ENCODE measurements at places on chromosomes 13 and 19. TPM values are rescaled to one million over a fixed set of nuclear protein-coding genes. Genes with fewer than 3 reads are reported as not detected.

The CGB1 gene
- not detected for total RNA-seq

The ZNF578 gene
- total RNA-seq, result 0.30 TPM

The CEACAM6 gene
- total RNA-seq, result not detected

The VSIG10L gene
- under 0.01 TPM for total RNA-seq

The MISP3 gene
- total RNA-seq, result 0.61 TPM

The ZNF208 gene
- not detected for total RNA-seq

The MBNL2 gene
- 55.6 TPM for total RNA-seq

The ACP5 gene
- total RNA-seq, result not detected

The LPAR2 gene
- total RNA-seq, result 0.30 TPM

The TSSK6 gene
- total RNA-seq, result 0.76 TPM

The TMEM255B gene
- total RNA-seq, result 26.1 TPM

The IGFL2 gene
- total RNA-seq, result not detected

The MAB21L1 gene
- total RNA-seq, result not detected

All from epithelial cell of umbilical artery (primary cell).